ENCODE measurements at places on chromosomes 7 and 10.

GRCh38 chr7:92699560-92699959 is 109.4 kb upstream of the FAM133B start:
- DNase-seq: peak; percentile 64

DNA sequence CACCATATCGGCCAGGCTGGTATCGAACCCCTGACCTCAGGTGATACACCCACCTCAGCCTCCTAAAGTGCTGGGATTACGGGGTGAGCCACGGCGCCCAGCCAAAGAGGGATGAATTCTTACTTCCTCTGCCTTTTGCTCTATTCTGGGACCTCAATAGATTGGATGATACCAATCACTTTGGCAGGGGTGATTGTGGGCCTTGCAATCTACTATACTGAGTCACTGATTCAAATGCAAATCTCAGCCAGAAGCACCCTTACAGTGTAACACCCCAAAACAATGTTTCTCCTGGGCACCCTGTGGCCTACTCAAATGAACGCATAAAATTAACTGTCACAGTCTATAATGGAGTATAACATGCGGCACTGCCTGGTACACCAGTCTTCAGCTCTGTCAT is 596.7 kb upstream of the LRRTM3 start:
- no peak for DNase-seq

- peak; percentile 50 for DNase-seq
These were observed 9.3 kb downstream of the OSBPL3 start for GRCh38 chr7:24970676-24971075.

- DNase-seq: no peak
These were observed 8.7 kb downstream of the PGAM2 start for GRCh38 chr7:44056681-44057080.

- DNase-seq: no peak
These were observed 27.5 kb downstream of the DPCD start for GRCh38 chr10:101615525-101616116.

- no peak for DNase-seq
These were observed 44.5 kb downstream of the PALD1 start for GRCh38 chr10:70523057-70523456.

All from foreskin fibroblast (primary cell).